ENCODE measurements at places on chromosomes 7 and 10. TPM values are rescaled to one million over a fixed set of nuclear protein-coding genes. Genes with fewer than 3 reads are reported as not detected.

UFSP1 gene
- total RNA-seq: 2.7 TPM

PLEKHS1 gene
- total RNA-seq: 6.6 TPM

VENTX gene
- not detected for total RNA-seq

DNA2 gene
- 3.8 TPM for total RNA-seq

KCP gene
- total RNA-seq: 1.6 TPM

ERLIN1 gene
- total RNA-seq: 55.9 TPM
